Stimulated activated naive CD8-positive, alpha-beta T cell treated with anti-CD3 and anti-CD28 coated beads, Interleukin-15, amount 100 ng/mL, for 72 hours (primary cell): ENCODE measurements at places on chromosomes 16 and 17.
A peak's percentile ranks its signal among the peaks of the same experiment; 100 is the strongest.

DNA sequence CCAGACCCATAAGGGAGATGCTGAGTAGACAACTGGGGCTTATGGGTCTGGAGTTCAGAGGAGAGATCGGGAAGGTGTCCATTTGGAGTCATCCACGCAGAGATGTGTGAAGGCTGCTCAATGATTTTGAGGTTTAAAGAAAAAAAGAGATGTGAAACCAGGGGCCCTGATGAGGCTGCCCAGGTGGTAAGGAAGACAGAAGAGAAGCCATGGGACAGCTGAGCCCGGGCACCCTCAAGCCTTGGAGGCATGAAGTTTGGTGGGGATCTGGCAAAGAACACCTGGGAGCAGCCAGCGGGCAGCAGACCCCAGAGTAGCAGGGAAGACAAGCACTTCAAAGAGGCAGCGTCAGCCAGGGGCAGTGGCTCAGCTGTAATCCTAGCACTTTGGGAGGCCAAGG lies 20.8 kb upstream of the MYO15B start:
- no peak for DNase-seq

GRCh38 chr16:86396901-86397311 lies 113.4 kb upstream of the FOXF1 start:
- DNase-seq, result no peak

- DNase-seq, result no peak
These were observed 210.6 kb upstream of the CDH5 start for GRCh38 chr16:66155933-66156332.

DNA sequence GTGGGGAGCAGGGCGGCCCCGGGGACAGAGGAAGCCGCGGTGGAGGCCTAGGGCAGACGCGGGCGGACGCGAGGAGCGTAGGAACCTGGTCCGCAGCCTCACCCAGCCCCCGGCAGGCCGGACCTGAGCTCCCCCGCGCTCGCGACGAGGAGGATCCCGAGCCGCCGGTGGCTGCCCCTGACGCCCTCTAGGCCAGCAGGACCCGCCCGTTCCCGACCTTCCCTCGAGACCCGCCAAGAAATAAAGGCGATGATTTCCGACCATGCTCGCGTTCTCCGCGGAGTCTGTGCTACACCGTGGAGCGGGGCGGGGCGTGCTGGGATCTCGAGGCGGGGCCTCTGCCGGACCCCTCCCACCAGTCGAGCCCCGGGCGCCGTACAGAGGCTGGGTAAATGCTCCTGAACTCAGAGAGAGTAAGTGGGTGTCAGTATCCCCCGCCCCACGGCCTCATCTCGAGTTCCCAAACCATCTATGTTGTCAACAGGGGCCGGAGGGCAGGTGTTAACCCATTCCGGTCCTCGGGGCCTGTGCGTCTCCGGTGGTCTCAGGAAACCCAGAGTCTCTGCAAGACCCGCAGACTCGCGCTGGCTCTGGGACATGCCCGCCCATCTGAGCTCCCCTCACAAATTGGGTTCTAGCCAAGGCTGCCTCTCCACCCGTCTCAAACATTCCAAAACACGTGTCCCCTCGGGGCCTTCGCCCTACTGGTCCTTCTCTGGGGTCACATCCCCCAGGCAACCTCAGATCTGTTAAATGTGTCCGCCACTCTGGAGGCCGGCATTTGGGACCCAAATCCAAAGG lies 13.7 kb downstream of the SYCE1L start:
- peak; percentile 75 for DNase-seq

- no peak for DNase-seq
These were observed 93.5 kb downstream of the NXN start for GRCh38 chr17:885971-886571.

- no peak for DNase-seq
These were observed 51.4 kb upstream of the LHX1 start for GRCh38 chr17:36885771-36886377.

GRCh38 chr17:60333628-60334031 lies 58.3 kb downstream of the USP32 start:
- DNase-seq, result no peak

DNA sequence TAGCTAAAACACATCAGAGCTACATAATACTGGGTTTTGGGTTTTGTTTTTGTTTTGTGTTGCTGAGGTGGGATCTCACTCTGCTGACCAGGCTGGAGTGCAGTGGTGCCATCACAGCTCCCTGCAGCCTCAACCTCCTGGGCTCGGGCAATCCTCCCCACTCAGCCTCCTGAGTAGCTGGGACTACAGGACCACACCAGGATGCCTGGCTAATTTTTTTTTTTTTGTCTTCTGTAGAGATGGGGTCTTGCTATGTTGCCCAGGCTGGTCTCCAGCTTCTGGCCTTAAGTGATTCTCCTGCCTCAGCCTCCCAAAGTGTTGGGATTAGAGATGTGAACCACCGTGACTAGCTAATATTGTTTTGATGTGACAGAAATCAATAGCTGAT lies 6.2 kb downstream of the MEAK7 start:
- DNase-seq, result no peak

DNA sequence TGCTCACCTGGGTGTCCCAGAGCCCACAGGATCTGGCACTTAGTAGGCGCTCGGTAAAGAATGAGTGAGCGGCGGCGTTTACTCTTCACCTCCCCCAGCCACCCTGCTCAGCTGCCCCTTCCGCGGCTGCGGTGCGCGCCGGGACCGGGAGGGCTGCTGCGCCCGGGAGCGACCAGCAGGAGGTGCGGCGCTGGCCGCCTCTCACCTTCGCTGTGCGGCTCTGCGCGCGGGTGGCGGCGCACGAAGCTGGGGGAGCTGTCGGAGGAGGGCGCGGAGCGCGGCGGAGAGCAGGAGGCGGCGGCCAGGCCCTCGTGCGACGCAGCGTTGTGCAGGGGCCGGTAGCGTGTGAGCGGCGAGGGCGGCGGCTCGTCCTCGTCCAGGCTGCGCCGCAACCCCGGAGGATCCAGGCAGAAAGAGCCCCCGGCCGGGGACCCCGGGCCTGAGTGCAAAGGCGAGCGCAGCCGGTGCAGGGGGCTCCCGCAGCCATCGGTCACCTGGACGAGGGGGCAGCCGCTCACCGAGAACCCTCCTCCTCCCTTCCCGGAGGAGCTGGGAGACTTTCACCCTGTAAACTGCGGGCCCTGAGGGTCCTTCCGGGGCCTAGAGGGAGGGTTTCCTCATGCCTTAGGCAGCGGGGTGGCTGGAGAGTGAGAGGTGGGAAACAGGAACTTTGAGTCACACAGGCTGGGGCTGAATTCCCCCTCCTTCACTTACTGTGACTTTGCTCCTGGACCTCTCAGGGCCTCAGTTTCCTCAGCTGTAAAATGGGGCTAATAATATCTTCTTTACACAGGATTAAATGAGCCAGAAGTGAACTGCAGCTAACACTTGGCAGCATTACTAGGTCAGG lies 12.5 kb downstream of the SAMD14 start:
- DNase-seq, result peak; percentile 70

DNA sequence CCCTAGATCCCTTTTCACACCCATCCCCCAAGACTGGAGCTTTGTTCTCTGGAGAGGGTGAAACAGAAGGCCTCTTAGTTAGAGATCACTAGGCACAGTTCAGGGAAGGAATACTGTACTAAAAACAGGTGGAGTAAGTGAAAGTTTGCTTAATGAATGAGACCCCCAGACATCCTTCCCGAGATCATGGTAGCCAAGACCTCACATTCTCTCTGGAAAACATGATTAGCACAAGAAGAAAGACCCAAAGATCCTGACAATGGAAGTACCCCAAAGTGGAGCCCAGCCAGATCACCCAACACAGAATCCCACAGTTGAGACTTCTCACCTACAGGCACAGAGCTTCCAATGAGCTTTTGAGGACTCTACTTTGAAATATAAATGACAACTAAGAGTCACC lies 3.4 kb upstream of the CMTM4 start:
- DNase-seq, result no peak

GRCh38 chr17:73404246-73404645 lies 92.4 kb upstream of the CDC42EP4 start:
- no peak for DNase-seq

- DNase-seq, result no peak
These were observed 6.0 kb upstream of the TBX21 start for GRCh38 chr17:47726796-47727703.

DNA sequence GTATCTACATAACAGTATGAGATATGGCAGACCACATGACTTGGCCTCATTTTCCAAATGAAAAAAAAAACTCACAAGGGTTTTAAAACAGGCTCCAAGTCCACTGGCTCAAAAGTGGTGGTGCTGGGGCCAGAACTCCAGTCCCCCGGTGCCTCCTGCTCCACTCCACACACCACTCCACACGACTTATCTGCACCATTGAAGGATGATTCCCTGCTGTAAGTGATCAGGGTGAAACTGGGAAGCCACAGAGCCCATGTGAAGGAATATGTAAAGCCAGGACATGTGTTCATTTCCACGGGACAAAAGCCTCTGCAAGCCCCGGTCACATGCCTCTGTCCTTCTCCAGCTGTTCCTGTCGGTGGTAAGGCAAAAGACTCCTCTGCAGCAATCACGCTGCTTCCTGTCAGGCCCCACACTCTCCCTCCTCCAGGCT lies 97.2 kb downstream of the ZNF18 start:
- no peak for DNase-seq

DNA sequence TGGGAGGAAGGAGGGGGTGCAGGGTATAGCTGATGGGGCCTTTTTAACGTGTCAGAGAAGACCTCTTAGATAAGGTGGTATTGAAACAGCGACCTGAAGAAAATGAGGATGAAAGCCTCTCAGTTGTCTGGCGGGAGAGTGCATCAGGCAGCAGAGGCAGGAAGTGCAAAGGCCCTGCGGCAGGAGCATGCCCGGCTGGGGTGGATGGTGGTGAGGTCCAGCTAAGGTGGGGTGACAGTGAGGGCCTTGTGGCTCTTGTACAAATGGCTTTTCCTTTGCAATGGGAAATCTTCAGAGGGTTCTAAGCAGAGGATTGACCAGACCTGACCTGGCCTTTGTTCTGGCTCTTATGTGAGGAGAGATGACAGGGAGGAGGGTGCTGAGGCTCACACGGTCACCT lies 11.4 kb downstream of the MMP15 start:
- no peak for DNase-seq

DNA sequence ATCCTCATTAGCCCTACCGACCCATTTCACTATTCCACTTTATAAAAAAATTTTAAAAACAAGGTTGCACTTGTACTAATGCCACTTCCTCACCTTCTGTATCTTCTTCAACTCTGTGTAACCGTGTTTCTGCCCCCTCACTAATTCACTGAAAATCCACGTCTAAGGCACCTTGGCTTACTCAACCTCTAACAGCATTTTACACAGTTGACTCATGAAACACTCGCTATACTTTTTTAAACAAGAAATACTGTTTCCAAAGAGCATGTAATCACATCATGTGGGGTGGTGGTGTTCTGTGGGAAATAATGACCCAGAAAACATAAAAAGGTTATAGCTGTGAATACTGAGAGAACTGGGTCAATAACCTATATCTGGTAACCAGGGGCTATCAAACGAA lies 79.9 kb downstream of the NCOR1 start:
- DNase-seq, result no peak

GRCh38 chr17:59435238-59435637 lies 103.8 kb downstream of the YPEL2 start:
- DNase-seq, result no peak

DNA sequence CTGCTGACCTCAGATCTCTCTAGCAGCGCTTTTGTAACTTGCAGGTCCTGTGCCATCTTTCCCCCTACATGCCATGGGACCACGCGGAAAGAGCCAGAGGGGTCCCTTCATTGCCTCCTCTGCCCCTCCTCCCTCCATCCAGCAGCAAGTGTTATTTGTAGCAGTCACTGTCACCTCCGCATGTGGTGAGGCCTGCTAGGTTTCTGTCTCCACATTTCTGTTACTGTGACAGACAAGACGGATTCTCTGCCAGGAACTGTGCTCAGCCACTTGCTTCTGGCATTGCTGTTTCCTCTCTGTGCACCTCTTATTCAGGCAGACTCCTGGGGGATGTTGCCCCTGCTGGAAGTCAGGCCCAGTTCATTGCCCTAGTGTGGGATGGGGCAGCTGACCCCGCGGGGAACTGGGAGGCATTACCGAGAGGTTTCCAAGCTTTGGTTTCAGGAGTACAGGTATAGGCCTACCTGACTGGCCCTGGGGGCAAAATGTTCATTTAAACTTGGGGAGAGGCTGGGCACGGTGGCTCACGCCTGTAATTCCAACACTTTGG lies 61.2 kb downstream of the RAB11FIP4 start:
- DNase-seq, result no peak

DNA sequence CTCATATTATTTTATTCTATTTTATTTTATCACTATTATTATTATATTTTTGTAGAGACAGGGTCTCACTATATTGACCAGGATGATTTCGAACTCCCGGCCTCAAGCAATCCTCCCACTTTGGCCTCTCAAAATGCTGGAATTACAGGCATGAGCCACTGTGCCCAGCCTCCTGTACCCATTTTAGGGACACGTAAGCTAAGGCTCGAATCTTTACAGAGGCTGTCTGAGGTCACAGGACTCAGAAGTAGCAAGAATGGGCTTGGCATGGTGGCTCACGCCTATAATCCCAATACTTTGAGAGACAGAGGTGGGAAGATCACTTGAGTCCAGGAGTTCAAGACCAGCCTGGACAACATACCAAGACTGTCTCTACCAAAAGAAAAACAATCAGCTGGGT lies 12.7 kb upstream of the ABAT start:
- DNase-seq, result no peak

DNA sequence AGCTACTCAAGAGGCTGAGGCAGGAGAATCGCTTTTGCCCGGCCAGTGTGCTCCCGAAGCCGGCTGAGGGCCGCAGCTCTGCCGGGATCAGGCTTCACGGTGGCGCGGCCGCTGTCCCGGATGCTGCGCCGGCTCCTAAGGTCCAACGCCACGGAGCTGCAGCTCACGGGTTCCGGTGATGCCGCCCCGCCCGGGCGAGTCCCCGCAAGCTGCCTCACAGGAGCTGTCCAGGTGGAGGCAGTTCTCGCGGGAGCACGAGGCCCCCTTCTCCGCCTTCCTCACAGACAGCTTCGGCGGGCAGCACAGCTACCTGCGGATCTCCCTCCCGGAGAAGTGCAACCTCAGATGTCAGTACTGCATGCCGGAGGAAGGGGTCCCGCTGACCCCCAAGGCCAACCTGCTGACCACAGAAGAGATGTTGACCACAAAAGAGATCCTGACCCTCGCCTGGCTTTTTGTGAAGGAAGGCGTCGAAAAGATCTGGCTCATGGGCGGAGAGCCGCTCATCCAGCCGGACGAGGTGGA lies 111.4 kb upstream of the SIAH1 start:
- DNase-seq, result no peak

GRCh38 chr16:61465285-61465684 lies 571.0 kb downstream of the CDH8 start:
- no peak for DNase-seq

DNA sequence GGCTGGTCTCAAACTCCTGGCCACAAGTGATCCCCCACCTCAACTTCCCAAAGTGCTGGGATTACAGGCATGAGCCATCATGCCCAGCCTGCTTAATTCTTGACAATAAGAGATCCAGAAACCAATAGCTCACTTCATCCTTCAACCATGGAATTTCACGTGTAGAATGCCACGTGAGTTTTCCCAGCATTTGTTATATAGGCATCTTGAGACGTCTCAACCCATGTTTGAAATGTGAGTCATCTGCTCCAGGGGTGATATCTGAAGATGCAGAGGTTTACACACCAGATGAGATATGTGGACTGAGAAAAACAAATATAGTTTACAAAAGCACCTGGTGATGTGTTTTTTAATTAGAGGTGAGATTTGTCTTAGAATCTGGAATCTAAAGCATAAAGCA lies 7.1 kb downstream of the TEKT3 start:
- no peak for DNase-seq
